ENCODE measurements at places on chromosomes 1 and 21. TPM values are rescaled to one million over a fixed set of nuclear protein-coding genes. Genes with fewer than 3 reads are reported as not detected.
A peak's percentile ranks its signal among the peaks of the same experiment; 100 is the strongest.

The S100A7A gene
- total RNA-seq = not detected

DNA sequence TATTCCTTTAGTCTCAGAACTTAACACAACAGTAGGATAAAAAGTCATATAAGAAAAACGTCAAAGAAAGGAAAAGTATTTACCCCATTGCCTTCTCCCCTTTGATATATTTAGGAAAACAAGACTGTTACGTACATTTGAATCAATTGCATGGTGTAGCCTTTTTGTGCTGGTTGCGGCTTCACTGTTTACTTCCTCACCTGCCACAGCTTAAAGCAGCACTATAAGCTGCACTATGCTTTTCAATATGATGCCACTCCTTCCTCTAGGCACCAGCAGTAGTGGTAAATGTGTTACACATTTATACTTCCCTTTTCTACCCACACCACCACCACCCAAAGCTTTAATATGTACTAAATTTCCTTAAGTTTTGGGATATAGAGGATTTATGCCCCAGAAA lies 111.1 kb downstream of the ATP1B1 start:
- no peak for DNase-seq

DNA sequence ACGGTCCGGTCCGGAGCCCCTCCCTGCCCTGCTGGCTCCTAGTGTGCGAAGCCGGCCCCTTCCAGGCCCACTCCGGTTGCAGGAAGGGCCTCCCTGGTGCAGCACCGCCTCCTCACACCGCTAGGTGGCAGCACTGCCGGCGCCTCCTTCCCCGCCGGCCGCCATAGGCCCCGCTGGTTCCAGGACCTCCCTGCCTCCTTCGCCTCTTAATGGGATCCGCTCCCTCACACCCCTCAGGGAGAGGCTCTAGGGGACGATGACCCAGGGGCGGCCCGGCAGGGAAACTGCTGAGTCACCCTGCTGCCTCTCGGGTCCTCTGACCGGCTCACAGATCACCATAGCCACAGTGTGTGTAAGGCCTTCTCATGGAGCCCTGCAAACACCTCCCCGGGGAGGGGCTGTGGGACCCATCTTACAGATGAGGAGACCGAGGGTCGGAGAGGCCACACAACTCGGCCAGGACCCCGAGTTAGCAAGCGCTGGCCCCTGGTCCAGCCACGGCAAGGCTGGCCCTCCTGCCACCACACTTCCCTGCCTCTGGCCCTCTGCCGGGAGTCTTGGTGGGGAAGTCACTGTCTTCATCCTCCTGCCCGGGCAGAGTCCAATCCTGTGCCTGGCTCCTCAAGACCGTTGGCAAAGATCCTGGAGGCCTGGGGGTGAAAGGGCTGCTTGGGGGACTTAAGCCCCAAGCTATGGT lies 1.6 kb upstream of the AJAP1 start:
- DNase-seq = no peak

DNA sequence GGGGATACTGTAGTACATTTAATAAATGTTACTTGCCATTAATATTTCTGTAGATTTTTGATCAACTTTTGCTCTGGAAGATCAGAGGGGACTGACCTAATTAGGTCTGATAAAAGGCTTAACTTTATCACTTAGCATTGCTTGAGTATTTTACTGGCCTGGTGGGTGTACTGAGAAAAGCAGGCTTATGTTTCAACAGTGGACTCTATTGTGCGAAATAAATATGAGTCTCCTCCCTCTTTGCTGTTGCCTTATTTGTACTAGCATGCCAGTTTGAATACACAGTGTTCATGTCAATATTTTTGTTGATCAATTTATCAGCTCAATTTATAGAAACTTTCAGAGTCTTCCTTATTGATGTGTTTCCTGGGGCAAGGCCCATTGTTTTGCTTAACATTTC lies 49.1 kb downstream of the EBNA1BP2 start:
- no peak for DNase-seq

DNA sequence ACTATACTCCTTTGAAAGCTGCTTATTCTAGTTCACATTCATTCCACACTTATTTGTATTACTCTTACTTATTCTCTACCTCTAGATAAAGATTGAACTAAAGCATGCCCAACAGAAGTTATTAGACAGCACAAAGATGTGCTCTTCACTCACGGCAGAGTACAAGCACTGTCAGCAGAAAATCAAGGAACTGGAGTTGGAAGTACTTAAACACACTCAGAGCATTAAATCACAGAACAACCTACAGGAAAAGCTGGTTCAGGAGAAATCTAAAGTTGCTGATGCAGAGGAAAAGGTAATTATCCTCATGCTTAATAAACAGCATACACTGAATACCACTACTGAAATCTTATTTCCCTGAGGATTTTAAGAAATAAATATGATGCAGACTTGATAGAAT lies 81.3 kb upstream of the PPIH start:
- no peak for DNase-seq

DNA sequence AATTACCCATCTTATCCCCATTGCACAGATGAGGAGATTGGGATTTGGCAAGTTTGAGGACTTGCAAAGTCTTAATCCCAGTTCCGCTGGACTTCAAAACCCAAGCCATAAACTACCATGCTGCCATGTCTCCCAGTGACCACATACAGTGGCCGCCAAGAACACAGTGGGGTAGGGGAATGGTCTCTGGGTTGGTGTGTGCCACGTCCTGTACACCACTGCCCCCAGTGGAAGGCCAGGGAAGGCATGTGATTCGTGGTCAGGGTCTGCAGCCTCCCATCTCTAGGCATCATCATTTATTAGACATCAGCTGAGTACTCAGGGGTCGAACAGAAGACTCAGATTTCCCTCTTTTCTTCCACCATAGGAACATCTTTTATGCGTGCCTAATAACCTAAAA lies 76.0 kb downstream of the MAN1C1 start:
- no peak for DNase-seq

- no peak for DNase-seq
Measured at GRCh38 chr1:85088408-85088784, 40.1 kb upstream of the MCOLN3 start.

- DNase-seq = no peak
Measured at GRCh38 chr1:172895050-172895460, 155.7 kb downstream of the TNFSF18 start.

The ARL8A gene
- total RNA-seq = 60.0 TPM

- DNase-seq = peak; percentile 2
Measured at GRCh38 chr21:38712071-38712470, 93.7 kb upstream of the ETS2 start.

The S100A9 gene
- total RNA-seq = not detected

DNA sequence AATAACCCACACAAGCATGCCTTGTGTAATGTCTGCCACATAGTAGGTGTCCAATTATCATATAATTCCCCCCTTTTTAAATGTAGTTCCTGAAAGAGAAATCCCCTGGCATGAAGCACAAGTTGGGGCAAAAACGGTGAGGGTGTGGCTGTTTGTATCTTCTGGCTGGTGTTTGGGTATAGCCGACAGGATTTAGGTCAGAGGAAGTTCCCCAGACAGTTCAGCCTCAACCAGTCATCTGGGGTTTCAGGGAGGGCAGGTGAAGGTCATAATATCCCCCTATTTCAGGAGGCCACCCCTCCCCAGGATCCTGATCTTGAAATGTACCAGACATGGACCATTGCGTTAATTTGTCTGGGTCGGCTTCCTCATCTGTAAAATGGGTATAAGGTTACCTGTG lies 29.1 kb upstream of the JUN start:
- DNase-seq = no peak

GRCh38 chr1:76109404-76109803 lies 34.9 kb downstream of the ST6GALNAC3 start:
- no peak for DNase-seq

GRCh38 chr1:165851034-165851658 lies 23.7 kb downstream of the UCK2 start:
- DNase-seq = no peak

The TRIM17 gene
- not detected for total RNA-seq

DNA sequence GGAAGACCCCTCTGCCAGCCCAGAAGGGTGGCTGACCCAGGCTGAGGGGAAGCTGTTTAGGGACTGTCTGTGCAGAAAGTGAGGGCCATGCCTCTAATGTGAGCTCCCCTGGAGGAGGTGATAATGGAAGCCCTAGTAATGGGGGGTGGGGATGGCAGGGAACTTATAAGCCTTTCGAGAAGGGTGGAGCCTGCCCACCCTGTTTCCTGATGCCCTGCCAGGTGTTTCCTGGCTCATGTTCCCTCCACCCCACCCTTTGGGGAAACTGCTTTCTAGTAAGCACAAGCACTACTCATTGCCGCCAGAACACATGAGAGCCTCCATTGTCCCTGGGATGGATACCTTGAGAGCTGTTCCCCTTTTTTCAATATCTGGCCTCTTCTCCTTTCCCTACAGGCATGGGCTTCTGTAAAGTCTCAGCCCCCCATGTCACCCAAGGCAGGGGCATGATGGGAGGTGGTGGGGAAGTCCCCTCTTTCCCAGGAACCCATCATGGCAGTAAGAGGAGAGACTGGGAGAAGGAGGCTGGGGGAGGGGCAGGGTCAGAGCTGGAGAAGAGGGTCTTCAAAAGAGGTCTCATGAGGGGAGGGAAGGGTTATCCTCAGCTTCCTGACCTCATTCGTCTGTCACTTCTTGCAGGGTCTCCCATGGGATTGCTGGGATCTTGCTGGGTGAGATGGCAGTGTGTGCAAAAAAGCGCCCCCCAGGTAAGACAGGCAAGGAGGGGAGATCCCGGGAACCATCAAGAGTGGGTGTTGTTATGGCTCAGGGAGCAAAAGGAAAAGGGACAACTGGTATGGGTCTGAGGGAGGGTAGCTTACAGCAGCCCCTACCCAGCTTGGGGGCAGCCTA lies 2.4 kb downstream of the ATP8B2 start:
- DNase-seq = no peak

The TLR5 gene
- 0.53 TPM for total RNA-seq

All from glomerular endothelial cell (primary cell).